ENCODE measurements at places on chromosomes 6 and 20.

GRCh38 chr6:11552442-11552841 is 14.9 kb downstream of the TMEM170B start:
- DNase-seq = no peak

- no peak for DNase-seq
These were observed 62.4 kb downstream of the ARID1B start for GRCh38 chr6:156839591-156840001.

DNA sequence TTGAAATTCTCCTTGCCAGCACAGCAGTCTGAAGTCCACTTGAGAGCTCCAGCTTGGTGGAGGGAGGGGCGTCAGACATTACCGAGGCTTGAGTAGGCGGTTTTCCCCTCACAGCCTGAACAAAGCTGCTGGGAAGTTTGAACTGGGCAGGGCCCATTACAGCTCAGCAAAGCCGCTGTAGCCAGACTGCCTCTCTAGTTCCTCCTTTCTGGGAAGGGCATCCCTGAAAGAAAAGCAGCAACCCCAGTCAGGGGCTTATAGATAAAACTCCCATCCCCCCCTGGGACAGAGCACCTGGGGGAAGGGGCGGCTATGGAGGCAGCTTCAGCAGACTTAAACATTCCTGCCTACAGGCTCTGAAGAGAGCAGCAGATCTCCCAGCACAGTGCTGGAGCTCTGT is 325.3 kb downstream of the GJA1 start:
- no peak for DNase-seq

DNA sequence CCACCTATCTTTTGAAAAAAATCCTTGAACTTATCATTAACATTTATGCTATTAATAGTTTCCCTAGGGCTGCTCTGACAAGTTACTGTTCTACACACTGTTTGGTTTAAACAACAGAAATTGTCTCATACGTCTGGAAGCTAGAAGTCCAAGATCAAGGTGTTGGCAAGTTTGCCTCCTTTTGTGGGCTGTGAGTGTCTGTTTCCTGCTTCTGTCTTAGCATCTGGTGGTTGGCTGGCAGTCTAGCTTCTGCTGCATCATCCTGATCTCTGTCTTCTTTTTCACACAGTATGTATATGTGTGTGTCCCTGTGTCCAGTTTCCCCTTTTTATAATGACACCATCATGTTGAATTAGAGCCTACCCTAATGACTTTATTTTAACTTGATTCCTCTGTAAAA is 154.8 kb downstream of the RPS12 start:
- DNase-seq = no peak

DNA sequence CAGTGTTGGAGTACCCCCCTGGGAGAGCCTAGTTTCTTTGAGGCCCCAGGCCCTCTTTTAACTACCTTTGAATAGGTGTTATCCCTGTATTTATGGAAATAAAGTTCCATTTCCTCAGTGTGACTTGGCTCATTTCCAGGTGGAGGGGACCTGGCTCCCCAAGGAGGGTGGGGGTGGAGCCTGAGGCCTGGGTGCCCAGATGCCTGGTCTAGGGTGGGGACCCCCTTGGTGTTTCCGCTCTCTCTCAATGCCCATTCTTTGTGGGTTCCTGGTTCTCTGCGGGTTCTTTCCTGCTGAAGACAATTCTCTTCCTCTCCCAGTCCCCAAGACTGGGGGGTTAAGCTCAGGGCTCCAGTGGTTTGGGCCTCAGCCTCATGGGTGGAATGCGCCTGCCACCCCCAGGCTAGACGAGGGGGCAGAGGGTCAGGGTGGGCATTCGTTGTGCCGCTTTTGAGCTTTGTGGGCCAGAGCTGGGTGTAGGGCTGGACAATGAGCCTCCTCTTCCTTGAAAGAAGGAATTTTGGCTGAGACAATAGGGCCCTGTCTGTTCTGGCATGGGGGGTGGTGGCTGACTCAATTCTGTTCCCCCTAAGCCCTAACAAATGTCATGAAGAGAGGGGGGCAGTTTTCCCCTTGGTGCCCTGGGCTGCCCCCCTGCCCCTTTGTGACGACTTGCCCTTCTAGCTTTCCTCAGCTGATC is 686 bp upstream of the EGFL8 start:
- no peak for DNase-seq

GRCh38 chr6:149384464-149384863 is 15.6 kb upstream of the SUMO4 start:
- DNase-seq = no peak

DNA sequence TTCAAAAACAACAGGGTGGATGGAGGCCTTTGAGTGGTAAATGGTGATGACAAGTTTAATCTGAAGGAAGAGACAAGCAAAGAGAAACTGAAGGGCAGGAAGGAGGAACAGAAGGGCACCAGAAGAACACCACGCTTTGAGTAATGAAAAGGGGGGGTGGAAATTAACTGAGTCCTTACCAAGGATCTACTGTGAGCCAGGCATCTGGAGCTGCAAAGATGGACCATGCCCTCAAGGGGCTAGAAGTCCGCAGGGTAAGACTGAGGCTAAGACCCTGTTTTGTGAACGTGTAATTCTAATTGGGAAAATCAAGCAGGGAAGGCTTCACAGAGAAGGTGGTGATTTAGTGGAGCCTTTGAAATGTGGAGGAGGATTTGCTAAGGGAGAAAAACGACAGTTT is 1.6 kb downstream of the NDRG3 start:
- no peak for DNase-seq

DNA sequence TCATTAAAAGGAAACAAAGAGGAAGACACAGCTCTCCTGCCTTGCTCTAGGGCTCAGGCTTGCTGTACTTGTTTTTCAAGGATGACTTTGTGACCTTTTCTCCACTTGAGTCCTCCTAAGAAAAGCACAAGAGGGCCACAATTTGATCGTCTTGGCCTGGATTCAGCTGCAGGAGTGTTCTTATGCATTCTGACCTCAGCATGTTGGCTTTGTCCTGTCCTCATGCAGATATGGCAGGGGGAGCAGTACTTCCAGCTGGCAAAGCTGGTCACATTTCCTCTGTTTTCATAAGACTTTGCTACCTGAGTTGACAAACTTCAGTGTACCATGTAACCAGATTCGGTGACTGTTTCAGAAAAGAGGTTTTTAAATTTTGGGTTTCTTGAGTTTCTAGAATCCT is 30.8 kb downstream of the KDM1B start:
- DNase-seq = no peak
